ENCODE measurements at places on chromosomes 6 and 20.

DNA sequence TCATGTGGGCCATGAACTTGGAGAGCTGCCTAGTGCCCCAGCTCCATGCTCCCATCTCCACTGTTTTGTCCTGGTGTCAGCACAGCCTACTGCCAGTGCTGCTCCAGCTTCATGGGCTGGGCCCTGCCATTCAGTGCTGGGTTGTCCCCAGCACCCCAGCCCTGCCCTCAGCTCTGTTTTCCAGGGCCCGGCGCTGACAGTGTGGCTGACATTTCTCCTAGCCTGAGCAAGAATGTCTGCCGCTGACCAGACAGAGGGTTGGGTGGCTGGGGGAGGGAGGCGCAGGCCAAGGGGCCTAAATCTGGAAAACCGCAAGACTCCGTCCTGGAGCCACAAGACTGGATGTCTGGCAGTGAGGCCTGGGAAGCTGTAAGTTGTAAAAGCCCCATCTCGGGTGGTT, 78.9 kb downstream of the DHX35 start:
- DNase-seq: no peak

DNA sequence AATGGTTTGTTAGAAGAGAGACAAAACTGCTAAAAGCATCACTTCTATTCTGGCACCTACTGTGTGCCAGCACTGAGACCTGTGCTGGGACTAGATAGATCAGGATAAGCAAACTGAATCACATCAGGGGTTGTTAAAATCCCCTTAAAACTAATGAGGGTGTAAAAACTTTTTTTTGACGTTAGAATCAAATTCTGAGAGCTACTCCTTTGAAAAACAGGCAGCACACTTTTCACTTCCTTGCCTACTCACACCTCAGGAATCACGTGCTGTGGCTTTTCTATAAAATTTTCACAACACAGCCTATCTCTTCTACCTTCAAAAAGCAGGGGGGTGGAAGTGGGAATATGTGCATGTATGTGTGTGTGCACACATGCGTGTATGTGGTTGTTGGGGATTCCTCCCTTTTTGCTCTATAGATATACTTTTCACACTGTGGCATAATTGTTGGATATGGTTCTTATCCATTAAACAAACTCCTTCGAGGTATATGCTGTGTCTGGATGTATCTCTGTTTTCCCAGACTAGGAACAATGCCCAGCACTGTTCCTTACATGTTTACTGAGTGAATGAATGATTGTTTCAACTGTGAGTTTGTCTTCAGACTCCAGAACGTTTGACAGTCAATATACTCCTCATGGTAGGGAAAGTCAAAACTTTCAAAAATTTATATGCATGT, 105.4 kb downstream of the FYN start:
- DNase-seq: no peak

GRCh38 chr6:50966986-50967385, 148.3 kb downstream of the TFAP2B start:
- no peak for DNase-seq

DNA sequence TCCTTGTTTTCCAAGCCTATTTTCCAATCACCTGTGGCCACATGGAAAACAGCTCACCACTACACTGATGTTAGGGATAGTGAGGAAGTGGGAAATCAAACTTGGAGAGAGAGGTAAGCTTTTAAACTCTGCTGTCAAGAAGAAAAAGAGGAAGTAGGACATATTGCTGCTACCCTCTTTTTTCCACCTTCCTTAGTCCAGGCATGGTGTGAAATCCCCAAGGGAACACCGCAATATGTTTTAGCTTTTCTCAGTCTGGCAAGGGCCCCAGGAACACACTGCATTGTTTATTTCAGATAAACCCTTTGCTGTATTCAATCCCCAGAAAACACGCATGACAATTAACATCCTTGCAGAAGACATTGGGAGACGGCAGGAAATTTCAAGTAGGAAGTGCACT, 61.3 kb downstream of the HS3ST5 start:
- no peak for DNase-seq

GRCh38 chr6:10177704-10178103, 237.2 kb downstream of the TFAP2A start:
- DNase-seq: no peak

DNA sequence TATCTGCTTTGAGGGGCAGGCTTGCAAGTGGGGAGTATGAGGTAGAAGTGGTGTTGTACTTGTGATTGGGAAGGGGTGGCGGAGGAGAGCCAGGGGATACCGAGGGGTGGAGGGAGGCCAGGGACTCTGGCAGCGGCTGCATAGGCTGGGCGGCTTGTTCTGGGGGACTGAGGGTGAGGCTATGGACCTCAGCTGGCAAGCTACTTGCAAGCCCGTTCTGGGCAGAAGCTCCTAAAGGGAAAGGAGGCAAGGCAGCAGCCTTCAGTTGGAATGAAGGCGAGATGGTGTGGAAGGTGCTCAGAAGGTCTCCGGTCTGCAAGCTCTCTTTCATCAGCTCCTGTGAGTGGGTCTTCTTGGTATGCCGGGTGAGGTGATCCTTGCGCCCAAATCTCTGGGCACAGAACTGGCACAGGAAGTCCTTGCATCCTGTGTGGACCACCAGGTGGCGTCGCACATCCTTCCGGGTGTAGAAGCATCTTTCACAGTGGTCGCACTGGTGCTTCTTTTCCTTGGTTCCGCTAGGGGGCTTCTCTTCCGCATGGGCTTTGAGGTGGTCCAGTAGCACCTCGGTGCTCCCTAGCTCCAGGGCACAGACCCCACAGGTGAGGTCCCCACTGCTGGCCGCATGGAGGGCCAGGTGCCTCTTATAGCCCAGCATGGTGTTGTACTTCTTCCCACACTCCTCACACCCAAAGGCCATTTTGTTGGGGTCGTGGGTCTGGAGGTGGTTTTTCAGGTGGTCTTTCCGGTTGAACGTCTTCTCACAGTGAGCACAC, 66.0 kb downstream of the PLAGL1 start:
- peak; percentile 65 for DNase-seq

DNA sequence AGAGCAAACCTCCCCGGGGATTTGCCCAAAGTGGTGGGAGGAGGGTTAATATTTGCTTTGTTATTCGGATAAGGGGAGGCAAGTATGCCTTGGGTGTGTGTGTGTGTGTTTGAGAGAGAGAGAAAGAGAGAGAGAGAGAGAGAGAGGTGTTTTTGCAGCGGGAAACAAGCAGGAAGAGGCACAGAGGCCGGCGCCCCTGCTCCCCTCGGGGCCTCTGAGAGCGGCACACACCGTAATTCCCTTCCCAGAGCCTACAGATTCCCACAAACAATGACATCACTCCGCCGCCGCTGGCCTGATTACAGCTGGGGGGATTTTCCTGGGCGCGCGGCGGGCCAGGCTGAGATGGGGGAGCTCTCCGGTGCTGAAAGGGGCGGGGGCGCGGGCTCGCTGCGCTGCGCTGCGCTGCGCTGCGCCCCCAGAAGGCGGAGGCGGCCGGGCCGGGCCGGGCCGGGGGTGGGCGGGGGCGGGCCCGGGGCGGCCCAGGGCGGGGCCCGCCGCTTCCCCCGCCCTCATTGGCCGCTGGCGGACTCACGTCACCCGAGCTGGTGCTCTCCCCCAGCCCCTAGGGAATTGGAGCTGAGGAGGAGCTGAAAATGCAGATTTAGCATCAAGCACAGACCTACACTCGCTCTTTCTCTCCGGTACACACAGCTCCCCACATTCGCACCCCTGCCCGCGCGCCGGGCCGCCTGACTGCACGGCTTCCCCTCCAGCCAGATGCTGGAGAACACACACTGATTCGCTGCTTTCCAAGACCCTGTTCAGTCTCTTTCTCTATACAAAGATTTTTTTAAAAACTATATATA, at the start of gene PCSK2:
PCSK2 (plus strand) TSS at position 631 of the 809 bp plus-strand sequence. CDS start 266 bp downstream, outside the sequence.
- peak; percentile 26 for DNase-seq

DNA sequence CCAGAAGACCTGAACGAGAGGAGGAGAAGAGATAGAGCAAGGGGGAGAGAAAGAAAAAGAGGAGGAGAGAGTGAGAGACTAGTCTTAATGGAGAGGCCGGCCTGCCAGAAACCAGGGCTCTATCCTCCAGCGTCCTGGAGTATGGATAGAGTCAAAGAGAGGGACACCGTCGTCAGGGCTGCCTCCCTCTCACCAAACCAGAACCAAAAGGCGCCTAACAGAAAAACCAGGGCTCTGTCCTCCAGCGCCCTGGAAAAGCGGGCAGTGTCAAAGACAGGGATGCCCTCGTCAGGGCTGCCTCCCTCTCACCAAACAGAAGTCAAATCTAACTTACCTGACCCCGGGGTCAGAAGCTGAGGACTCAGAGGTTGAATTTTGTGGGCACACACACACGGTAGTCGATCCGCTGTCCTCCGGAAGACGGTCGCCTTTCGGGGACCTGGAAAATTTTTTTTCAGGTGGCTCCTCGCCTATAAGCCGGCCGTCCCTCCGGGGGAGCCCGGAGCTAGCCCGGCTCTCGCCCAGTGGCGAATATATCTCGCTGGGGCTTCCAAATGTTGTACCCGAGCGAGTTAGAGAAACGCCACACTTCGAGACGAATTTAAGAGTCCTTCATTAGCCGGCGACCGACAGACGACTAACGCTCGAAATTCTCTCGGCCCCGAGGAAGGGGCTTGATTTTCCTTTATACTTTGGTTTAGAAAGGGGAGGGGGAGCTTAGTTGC, 148.2 kb downstream of the TRIM27 start:
- no peak for DNase-seq

DNA sequence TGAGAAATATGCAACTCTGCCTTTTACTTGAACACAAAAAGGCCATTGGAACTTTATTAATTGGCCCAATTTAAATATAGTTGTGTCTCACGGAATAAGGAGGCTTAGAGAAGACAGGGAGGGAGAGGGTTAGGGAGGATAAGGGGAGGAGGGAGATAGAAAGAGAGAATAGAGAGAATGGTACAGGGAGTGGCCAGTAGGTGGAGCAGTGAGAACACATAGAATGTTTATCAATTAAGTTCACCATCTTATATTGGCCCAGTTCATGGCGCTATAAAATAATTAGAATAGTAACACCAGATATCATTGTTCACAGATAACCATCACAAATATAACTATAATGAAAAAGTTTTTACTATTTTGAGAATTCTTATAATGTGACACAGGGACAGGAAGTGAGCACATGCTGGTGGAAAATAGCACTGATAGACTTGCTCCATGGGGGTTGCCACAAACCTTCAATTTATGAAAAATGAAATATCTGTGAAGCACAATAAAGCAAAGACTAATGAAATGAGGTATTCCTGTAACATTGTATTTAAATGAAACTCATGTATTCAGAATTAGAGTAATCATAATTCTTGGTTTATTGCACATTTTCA, 374.1 kb upstream of the MANEA start:
- peak; percentile 61 for DNase-seq

- no peak for DNase-seq
Measured at GRCh38 chr6:169939554-169940164, 188.2 kb downstream of the ERMARD start.

- no peak for DNase-seq
Measured at GRCh38 chr6:150027806-150028565, 2.7 kb upstream of the RAET1L start.

DNA sequence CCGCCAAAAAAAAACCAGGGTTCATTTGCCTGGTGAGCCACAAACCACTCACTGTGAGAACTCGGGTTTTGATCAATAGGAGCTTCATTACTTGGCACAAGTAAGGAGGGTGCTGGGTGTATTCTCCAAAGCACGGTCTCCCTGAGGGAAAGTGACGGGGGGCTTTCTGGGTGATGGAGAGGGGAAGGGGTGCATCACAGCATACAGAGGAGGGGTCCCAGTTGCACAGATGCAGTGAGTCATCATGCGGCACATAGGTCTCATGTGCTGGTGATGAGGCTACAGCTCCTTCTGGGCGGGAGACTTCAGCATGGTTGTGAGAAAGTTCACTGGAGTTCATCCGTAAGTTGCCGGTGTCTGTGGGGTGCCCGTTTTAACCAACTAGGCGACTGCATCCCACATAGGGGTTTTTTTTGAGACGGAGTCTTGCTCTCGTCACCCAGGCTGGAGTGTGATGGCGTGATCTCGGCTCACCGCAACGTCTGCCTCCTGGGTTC, 36.2 kb downstream of the SUN5 start:
- no peak for DNase-seq

DNA sequence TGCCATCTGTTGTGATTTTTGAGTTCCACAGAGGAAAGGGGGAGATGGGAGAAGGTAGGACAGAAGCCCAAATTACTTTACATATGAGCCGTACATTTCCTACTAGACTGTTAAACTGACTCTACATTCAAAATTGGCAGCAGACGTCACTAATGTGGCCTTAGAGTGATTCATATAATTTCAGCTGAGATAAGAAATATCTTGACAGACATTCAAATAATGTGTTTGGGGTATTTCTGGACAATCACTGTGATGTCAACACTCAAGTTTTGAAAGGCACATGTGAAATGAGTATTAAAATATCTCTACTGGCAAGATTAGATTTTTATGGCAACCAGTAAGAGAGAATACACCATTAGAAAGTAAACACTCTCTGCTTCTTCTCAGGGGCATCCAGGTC, 104.0 kb downstream of the MTFR2 start:
- DNase-seq: peak; percentile 26

GRCh38 chr6:141445928-141446628, 686.6 kb upstream of the GJE1 start:
- DNase-seq: no peak

DNA sequence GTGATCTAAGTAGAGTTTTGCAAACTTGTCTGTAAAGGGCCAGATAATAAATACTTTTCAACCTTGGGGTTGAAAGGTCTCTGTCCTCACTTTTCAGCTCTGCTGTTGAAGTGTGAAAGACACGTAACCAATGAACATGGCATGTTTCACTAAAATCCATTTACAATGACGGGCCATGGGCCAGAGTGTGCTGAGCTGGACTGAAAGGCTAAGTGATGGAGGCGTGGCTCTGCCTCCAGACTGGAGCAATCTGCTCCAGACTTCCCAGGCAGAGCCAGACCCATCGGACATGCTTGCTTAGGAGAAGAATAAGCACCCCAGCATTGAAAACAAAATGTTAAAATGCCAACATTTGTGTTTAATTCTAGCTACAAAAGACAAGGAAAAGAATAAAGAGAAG, 41.4 kb downstream of the SCAND1 start:
- DNase-seq: peak; percentile 17

GRCh38 chr6:148868901-148869300, 122.1 kb downstream of the UST start:
- no peak for DNase-seq

- no peak for DNase-seq
Measured at GRCh38 chr20:59701236-59701635, 96.9 kb downstream of the PHACTR3 start.

GRCh38 chr20:19673575-19673974, 84.5 kb upstream of the RIN2 start:
- no peak for DNase-seq

- no peak for DNase-seq
Measured at GRCh38 chr6:169452869-169453620, 199.4 kb upstream of the THBS2 start.

GRCh38 chr6:157681041-157681650, 141.9 kb upstream of the SNX9 start:
- no peak for DNase-seq

GRCh38 chr6:82259389-82259788, 11.8 kb upstream of the IBTK start:
- no peak for DNase-seq

DNA sequence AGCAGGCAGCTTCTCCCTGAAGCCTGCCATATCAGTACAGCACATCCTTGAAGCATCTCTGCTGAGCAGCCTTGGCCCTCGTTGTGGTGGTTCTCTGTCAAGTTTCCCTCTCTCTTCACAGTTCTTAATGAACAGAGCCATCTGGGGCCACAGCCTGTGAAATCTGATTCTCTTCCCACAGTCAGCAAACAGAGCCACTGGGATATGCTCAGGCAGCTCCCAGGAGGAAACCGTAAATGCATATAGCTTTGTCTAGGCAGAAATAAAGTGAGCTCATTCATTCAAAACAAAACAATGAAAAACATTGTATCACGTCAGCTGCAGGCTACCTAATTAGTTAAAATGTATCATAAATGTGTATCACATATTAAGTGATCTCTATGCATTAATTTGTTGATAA, 80.3 kb downstream of the TBC1D7 start:
- DNase-seq: peak; percentile 46

All from cardiac fibroblast (primary cell).